Muscle of back (tissue), 13 donors: ENCODE measurements at places on chromosomes 2 and 18. TPM values are rescaled to one million over a fixed set of nuclear protein-coding genes. Genes with fewer than 3 reads are reported as not detected.
A peak's percentile ranks its signal among the peaks of the same experiment; 100 is the strongest.

DNA sequence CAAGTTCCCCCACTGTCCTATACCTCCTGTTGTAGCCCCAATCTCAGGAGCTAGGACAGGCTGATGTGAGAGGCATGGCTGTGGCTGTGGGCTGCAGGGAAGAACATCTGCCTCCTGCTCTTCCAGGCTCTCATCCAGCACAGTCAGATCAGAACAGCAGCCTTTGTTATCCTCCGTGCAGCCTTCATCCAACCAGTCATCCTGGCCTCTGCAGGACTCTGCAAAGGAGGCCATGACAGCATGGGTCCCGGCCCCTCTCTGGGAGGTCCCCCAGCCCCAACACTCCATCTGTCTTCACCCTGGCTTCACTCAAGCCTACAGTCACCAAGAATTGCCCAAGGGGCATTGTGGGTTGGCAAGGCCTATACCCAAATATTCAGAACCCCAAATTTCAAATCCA lies 223.2 kb upstream of the COPS8 start:
- DNase-seq, result no peak

DNA sequence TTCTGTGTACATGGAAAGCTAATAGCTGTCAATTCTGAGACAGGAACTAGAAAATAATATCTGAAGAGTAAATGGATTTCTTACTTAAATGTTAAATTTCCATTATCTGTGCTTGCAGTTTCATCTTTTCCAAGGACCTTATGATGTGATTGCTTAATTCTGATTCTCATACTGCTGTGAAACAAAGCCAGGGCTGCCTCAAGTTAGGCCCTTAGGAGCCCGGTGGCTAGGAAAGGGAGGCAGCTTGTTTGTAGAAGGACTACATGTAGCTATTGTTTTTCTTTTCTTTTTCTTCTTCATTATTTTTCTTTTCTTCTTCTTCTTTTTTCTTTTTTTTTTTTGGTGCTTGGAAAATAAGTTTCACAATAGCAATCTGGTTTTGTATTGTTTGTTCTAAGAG lies 50.5 kb downstream of the XRCC5 start:
- DNase-seq, result no peak

DNA sequence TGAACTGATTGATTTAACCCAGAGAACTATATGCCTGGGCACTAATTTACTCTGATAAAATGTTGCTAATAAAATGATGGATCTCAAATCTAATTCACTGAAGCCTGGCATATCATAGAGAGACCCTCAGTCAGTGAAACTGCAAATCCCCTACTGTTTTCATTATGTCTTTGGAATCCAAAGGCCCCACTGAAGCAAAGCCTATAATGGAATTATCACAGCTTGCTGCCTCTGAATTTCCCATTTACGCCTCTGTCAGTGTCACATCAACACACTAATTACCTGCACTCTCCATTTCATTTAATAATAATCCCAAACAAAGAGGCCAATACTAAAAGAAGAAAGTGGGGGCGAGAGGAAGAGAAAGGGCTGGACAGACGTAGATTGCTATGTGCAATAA lies 470.9 kb downstream of the MBD2 start:
- no peak for DNase-seq

- DNase-seq, result no peak
Measured at GRCh38 chr18:56696966-56697365, 45.8 kb downstream of the WDR7 start.

DNA sequence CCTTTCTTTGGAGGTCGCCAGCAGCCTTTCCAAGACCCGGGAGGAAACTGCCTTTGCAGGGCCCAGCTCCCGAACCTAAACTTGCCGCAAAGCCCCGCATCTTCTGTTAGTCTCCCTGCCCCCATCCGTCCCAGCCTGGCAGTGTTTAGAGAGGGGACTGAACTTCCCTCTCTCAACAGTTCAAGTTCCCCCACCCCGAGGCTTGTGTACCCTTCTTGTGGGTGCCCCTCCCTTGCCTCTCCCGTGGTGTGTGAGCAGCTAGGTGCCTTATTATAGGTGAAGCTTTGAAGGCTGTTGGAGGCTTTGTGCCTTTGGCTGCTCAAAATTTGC lies 1.4 kb downstream of the LBH start:
- no peak for DNase-seq

DNA sequence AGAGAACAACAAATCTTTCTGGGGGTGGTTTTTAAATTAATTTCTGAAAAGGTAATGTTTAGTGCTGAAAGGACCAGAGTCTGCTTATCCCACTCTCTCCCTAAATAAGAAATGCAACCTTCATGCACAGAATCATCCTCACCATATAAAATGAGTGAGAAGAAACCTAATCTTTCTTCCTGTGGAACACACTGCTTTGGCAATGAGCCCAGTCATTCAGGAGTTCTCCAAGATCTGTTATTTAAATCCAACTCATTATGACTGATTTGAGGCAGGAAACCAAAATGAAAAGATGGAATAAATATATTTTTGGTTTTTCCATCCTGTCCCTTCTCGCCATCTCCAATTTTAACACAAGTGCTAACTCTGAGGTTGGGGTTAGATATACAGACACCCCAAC lies 228.3 kb downstream of the SRBD1 start:
- DNase-seq, result no peak

- no peak for DNase-seq
Measured at GRCh38 chr18:63974991-63975390, 5.1 kb downstream of the SERPINB8 start.

- no peak for DNase-seq
Measured at GRCh38 chr2:229176136-229176535, 95.0 kb downstream of the PID1 start.

DNA sequence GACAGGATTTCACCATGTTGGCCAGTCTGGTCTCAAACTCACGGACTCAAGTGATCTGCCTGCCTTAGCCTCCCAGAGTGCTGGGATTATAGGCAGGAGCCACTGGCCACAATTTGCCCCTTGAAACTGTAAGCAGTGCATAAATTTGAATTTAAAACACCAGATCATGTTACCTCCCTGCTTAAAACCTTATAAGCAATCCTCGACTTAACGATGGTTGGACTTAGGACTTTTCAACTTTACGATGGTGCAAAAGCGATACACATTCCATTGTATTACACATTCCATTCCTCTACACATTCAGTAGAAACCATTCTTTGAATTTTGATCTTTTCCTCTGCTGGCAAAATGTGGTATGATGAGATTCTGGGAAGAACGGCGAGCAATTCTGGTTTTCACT lies 23.2 kb upstream of the EFR3B start:
- DNase-seq, result no peak

DNA sequence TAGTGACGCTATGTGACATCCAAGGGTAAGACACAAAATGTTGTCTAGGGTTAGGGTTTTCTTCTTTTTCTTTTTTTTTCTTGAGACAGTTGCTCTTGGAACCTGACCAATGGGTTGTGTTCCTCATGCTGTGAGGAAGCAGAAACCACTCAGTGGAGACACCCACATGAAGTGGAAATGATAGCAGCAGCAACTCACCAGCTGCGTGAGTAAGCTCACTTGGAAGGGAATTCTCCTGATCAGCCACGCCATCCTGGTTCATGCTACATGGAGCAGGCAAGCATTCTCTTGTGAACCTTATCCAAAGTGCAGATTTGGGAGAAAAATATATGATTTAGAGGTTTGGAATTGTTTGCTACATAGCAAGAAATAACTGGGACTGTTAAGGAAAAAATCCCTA lies 863.7 kb downstream of the EPHA4 start:
- no peak for DNase-seq

- no peak for DNase-seq
Measured at GRCh38 chr2:200454927-200455801, 54.7 kb downstream of the KCTD18 start.

DNA sequence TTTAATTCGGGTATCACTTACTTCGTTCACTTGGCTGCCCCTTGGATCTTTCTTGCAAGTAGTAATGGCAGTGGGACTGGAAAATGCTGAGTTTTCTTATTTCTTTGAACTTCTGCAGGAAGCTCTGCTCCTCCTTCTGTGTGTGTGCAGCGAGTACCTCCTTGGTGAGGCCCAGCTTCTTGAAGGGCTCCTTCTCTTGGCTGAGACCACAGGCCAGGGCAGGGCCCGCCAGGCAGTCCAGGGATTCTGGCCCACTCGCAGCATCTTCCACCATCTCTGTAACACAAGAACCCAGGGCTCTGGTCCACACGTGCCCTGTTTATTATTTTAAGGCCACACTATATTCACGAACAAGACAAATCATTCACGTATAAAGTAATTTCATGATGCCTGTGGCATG lies 15.8 kb upstream of the HES6 start:
- DNase-seq, result no peak

DNA sequence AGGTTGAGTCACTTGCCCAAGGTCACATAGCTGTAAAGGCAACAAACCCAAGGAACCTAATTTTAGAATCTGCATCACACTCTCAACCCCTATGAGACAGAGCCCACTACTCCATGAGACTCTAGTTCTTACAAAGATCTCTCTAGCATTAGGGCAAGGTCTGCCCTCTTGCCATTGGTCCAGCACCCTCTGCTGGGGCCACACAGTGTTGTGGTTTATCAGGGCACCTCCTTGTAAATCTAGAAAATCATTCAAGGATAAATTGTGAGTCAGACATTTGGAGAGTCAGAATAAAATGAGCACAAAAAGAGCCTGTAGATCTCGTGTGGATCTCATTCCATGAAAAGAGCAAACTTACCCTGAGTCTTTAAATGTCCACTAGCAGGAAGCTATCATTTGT lies 91.2 kb downstream of the SLC8A1 start:
- no peak for DNase-seq

- DNase-seq, result no peak
Measured at GRCh38 chr2:197328461-197328860, 17.9 kb upstream of the ANKRD44 start.

- peak; percentile 32 for DNase-seq
Measured at GRCh38 chr2:241728627-241729026, 5.8 kb upstream of the D2HGDH start.

DNA sequence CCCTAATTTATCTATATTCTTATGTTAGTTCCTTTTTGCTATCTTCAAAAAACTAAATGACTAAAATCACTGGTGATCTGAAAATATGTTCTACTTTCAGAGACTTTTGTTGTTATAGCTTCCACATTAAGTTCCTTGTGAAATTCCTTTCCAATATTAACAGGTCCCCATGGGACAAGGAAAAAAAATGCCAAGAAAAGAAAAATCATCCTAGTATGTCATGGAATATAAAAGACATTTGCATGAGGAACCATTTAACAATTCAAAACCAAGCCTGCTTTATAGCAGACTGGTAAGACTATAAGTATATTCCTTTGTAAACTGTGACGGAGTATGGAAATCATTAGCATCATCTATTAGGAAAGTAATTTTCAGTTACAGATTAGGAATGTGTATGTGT lies 48.1 kb downstream of the COBLL1 start:
- peak; percentile 76 for DNase-seq

- no peak for DNase-seq
Measured at GRCh38 chr18:46607926-46608325, 49.1 kb downstream of the LOXHD1 start.

GRCh38 chr2:221372159-221372884 lies 199.8 kb downstream of the EPHA4 start:
- DNase-seq, result no peak

DNA sequence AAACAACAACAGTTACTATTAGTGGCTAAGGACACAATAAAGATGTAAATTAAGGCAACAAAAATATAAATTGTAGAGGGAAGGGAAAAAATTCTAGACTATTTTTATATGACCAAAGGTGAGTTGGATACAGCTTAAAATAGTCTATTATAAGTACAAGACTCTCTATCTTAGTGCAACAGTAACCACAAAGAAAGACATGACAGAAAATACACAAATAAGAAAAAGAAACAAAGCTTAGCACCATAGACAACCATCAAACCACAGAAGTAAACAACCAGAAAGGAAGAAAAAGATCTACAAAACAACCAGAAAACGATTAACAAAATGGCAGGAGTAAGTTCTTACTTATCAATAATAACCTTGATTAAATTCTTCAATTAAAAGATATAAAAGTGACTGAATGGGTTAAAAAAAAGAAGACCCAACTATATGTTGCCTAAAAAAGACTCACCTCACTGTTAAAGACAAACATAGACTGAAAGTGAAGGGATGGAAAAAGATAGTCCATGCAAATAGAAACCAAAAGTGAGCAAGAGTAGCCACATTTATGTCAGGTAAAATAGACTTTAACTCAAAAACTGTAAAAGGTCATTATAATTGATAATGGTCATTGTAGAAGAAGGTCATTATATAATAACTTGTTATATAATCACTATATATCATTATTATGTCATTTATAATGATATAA lies 62.5 kb downstream of the USP40 start:
- no peak for DNase-seq

- DNase-seq, result no peak
Measured at GRCh38 chr18:11343096-11343495, 193.7 kb upstream of the PIEZO2 start.

DNA sequence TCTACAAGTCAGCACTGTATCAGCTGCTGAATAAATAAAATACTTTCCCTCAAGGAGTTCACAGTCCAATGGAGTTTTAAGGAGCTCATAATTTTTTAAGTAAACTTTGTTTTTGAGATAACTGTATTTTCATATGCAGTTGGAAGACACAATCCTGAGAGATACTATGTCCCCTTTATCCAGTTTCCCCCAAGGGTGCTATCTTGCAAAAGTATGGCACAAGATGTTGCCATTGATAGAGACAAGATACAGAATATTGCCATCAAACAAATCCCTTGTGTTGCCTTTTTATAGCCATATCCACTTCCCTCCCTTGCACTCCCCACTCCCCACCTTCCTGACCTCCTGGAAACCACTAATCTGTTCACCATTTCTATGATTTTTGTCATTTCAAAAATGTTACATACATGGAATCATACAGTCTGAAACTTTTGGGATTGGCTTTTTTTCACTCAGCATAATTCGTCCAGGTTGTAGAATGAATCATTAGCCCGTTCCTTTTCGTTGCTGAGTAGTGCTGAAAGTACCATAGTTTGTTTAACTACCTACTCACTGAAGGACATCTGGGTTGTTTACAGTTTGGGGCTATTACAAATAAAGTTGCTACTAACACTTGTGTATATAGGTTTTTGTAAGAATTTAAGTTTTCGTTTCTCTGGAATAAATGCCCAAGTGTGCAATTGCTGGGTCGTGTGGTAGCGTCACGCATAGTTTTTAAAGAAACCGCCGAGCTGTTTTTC lies 30.2 kb upstream of the SERTAD2 start:
- DNase-seq, result no peak

DNA sequence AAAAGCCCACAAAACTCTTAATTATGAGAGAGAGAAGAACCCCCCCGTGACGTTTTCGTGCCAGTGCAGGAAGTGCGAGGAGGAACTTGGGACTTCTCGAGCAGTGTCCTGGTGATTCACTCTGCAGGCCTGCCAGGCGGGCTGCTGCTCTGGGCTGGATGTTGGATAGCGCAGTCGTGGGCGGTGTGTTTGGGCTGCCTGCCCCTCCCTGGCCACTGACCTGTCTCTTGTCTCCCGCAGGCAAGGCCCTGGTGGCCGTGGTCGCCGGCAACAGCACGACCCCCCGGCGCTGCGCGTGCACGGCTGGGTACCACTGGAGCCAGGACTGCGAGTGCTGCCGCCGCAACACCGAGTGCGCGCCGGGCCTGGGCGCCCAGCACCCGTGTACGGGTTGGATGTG lies 29.0 kb downstream of the TNFRSF11A start:
- no peak for DNase-seq

The RNU2-63P gene
- not detected for polyA plus RNA-seq

The IL36RN gene
- polyA plus RNA-seq, result 2.4 TPM

The LANCL1 gene
- polyA plus RNA-seq, result 46.5 TPM

The STPG4 gene
- not detected for polyA plus RNA-seq

The ASPRV1 gene
- 2.4 TPM for polyA plus RNA-seq

The SATB2 gene
- polyA plus RNA-seq, result 1.5 TPM

The OSBPL6 gene
- polyA plus RNA-seq, result 6.7 TPM
